ENCODE measurements at places on chromosomes 4 and X. TPM values are rescaled to one million over a fixed set of nuclear protein-coding genes. Genes with fewer than 3 reads are reported as not detected.

The SMIM31 gene
- 0.07 TPM for total RNA-seq

The TECRL gene
- not detected for total RNA-seq

The NLGN3 gene
- total RNA-seq: 1.0 TPM

The SLC10A6 gene
- total RNA-seq: not detected

The TMPRSS11D gene
- not detected for total RNA-seq

The ITIH6 gene
- total RNA-seq: not detected

The REELD1 gene
- total RNA-seq: not detected

The ZNF711 gene
- 1.1 TPM for total RNA-seq

The RBM46 gene
- not detected for total RNA-seq

The MAGEB2 gene
- total RNA-seq: not detected

The NKX3-2 gene
- 0.09 TPM for total RNA-seq

The ERCC6L gene
- 12.0 TPM for total RNA-seq

The RGS12 gene
- total RNA-seq: 10.4 TPM

The COL4A5 gene
- total RNA-seq: 16.0 TPM

The PAGE4 gene
- not detected for total RNA-seq

The KCNE5 gene
- 0.14 TPM for total RNA-seq

The PCDH18 gene
- total RNA-seq: not detected
